Dermis blood vessel endothelial cell (primary cell): ENCODE measurements at places on chromosomes 7 and 10. TPM values are rescaled to one million over a fixed set of nuclear protein-coding genes. Genes with fewer than 3 reads are reported as not detected.

GRCh38 chr7:28626624-28627262 lies 214.4 kb downstream of the CREB5 start:
- DNase-seq = peak; percentile 59

- DNase-seq = no peak
Observed at GRCh38 chr10:129919358-129919757, 44.7 kb downstream of the EBF3 start.

DNA sequence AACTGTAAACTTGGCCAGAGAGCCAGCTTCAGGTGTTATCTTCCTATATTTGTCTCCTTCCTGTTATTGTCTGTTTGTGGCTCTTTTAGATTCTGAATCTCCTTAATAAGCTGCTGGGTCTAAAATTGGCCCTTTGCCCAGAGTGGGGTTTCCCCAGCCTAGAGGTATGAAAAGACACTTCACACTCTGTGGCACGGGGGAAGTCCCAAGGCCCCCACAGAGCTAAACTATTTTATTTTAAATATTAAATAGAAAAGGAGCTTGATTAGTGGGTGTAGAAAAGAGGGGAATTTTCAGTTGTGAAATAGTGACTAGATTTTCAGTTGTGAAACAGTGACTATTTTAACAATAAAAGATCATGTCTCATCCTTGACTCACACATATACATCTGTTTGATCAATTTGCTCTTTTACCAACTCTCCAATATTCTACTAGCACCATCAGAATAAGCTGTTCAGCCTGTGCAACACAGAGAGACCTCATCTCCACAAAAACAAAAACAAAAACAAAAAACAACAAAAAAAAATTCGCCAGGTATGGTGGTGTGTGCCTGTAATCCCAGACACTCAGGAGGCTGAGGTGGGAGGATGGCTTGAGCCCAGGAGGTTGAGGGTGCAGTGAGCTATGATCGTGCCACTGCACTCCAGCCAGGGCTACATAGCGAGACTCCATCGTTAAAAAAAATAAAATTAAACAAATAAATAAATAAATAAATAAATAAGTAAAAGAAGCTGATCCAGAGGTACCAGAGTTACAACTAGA lies 24.9 kb upstream of the ADO start:
- peak; percentile 41 for DNase-seq

GRCh38 chr7:156578978-156579430 lies 61.6 kb upstream of the RNF32 start:
- no peak for DNase-seq

- DNase-seq = no peak
Observed at GRCh38 chr10:132884041-132884440, 58.3 kb downstream of the CFAP46 start.

DNA sequence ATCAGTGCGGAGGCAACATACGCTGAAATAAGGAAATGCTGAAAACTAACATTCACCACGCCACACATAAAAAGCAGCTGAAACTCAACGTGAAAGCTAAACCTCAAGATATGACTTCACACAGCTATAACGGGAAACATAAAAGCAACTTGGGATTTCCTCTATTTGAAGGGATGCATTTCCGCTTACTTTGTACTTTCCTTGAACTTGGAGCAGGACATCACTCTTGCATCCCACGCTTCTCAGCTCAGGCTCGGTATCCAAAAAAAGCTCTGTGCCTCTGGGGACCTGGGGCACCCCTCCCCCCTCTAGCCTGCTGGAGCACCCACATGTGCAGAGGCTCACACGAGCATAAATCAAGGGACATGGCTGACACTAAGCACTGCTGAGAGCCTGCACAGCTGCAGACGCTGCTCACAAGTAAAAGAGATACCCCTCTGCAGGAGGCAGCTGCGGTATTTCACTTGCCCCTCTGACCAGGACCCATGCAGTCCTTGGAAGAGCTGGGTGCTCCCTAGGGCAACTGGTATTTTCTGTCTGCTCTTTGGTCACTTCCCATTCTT lies 34.2 kb downstream of the PARD3 start:
- DNase-seq = peak; percentile 66

- DNase-seq = no peak
Observed at GRCh38 chr10:86684331-86685097, 16.2 kb downstream of the LDB3 start.

GRCh38 chr10:84583501-84583900 lies 255.1 kb downstream of the CCSER2 start:
- no peak for DNase-seq

DNA sequence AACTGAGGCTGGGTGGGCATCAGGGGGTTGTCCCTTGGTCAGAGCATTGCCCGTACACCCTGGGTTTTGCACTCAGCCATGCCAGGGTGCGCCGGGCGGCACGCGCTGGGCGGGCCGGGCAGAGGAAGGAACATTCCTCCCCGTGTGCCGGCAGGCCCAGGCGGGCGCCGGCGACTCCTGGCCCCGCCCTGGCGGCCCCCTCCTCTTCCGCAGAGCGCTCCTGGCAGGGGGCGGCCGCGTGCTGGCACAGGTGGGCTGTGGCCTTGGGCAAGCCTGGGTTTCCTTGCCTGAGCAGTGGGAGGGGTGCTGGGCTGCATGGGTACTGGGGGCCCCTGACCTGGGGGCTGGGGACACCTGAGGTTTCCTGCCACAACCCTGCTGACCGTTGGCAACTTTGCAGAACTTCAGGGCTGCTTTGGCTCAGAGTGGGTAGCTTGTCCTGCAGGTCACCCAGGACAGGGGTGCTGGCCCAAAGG lies 3.9 kb downstream of the LFNG start:
- no peak for DNase-seq

- DNase-seq = no peak
Observed at GRCh38 chr7:102117743-102118142, 168.9 kb upstream of the SH2B2 start.

DNA sequence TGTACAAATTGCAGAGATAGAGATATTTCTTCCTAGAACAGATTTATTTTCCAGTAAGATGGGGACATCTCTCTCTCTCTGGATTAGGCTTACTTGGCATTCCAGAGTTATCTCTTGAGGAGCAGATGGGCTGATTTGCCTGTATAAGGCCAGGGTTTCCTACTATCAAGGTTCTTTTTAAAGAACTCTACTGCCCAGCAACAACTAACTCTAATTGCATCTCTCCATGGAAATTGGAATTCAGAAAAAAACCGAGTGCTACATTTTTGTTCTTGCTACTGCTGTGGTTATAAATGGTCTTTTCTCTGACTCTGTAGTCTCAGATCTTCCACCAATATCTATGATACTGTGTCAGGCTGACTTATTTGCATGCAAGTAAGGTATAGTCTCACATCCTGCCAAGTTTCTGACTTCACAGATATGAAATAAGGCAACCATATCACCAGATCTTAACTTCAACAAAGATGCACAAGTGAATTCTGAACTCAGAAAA lies 161.1 kb downstream of the CRPPA start:
- no peak for DNase-seq

- DNase-seq = peak; percentile 63
Observed at GRCh38 chr10:78575400-78575799, 493.4 kb upstream of the ZMIZ1 start.

DNA sequence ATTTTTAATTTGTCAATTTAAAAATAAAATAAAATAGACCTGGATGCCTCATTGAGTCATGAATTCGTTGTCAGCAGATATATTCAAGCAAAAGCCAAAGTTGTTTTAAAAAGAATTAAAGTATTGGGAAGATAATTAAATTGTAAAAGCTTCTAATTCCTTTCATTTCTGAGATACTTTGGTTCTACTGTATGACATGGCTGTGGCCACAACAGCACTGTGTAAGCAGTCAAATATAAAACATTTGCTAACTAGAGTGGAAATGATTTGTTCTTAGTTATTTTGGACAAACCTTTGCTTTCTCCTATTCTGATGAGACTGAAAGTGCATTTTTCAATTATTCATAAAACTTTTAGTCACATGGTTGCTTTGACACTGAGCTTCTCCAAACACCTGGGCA lies 143.6 kb upstream of the FAM13C start:
- DNase-seq = no peak

DNA sequence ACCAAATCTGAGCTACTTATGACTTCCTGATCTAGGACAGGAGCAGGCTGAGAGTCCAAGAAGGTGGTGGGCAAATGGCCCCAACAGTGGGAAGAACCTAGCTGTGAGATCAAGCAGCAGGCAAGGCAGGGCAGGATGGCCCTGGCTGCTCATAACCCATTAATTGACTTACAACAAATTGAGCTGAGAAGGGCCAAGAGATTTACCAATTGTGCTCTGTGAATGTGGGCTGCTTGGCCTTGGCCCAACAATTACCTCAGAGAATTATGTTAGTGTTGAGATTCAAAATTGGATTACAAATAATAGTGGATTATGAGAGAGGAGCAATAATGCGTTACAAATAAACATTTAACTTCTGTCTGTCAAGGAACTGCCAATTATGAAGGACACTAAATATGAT lies 956.5 kb downstream of the KCNMA1 start:
- DNase-seq = no peak

DNA sequence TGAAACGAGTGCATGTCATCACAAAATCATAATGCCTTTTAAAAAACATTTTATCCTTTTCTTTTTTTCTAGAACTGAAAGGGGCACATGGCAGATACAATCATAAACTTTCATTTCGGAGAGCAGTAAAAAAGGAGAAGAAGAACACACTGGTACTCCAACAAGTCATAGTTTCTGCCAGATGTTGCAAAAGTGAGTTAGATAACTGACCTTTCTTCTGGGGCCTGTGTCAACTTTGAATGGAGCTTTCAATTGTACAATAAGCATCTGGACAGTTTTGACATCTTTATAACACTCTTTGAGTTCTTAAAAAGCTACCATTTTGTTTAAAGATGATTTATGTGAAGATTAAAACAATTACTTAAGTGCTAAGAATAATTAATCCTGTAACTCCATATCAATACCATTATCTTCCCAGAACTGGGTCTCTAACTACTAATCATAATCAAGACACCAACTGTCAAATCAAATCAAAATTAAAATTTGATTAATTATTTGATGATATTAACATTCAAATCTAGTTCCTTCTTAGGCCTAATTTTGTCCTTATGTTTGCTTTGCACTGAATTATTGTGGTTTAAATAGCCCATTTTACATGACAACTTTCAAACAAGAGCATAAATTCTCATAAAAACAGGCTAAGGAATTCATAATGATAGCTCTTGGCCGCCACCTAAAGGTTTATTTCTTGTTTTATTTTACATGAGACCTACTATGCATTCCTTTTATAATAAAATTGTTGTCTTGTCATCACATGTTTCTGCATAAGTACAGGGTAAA lies 19.5 kb upstream of the ITGB8 start:
- peak; percentile 60 for DNase-seq

DNA sequence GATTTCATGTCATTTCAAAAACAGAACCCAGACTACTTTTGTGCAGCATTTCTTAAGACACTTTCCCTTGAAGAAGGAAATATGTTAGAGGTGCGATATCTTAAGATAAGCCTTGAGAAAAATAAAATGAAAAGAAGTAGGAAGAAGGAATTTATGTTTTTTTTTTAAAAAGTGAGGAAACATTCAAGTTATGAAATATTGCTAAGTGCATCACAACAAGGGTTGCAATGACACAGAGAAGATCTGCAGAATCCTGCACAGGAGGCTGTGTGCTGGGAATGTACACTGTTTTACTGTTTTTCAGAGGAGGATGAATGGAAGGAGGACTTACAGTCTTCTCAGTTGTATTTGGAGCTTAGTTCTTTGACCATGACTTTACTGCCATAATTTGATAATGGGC lies 79.8 kb upstream of the NME8 start:
- no peak for DNase-seq

DNA sequence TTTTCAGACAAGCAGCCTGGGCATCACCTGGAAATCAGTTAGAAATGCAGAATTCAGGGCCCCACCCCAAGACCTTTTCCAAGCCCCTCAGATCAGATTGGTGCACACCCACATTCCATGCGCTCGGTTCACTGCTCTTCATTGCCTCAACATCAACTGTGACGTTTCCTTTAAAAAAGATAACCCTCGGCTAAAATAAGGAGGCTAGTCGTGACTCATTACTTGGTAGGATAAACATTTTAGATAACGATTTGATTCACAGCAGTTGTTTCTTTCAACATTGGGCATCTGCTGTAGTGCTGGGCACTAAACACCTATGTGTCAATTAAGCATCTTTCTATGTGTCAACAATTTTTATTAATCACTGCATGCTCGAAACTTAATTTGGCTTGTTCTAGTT lies 191.1 kb upstream of the LRGUK start:
- DNase-seq = no peak

DNA sequence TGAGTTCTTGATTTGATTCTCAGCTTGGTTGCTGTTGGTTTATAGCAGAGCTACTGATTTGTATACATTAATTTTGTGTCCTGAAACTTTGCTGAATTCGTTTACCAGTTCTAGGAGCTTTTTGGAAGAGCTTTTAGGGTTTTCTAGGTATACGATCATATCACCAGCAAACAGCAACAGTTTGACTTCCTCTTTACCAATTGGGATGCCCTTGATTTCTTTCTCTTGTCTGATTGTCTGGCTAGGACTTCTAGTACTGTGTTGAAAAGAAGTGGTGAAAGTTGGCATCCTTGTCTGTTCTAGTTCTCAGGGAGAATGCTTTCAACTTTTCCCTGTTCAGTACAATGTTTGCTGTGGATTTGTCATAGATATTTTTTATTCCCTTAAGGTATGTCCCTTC lies 86.2 kb downstream of the PLXDC2 start:
- DNase-seq = no peak

GRCh38 chr10:61592581-61592980 lies 70.1 kb upstream of the CABCOCO1 start:
- DNase-seq = peak; percentile 24

DNA sequence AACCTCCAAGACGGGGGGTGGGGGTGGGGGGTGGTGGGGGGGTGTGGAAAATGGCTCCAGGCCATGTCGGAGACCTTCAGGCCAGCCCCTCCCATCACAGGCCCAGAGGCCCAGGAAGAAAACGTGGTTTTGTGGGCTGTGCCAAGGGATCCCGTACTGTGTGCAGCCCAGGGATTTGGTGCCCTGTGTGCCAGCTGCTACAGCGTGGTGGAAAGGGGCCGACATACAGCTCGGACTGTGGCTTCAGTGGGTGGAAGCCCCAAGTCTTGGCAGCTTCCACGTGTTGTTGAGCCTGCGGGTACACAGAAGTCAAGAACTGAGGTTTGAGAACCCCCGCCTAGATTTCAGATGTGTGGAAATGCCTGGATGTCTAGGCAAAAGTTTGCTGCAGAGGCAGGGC lies 259.7 kb downstream of the HGF start:
- DNase-seq = no peak

HMX2 gene
- total RNA-seq = not detected in 2 replicates

CALML5 gene
- not detected in 2 replicates for total RNA-seq

AMZ1 gene
- under 0.01 TPM in 2 replicates for total RNA-seq

EPC1 gene
- total RNA-seq = 24.3 and 24.8 TPM in 2 replicates

CALHM1 gene
- total RNA-seq = not detected in 2 replicates

AASS gene
- total RNA-seq = 39.7 and 44.5 TPM in 2 replicates

ANKRD16 gene
- 5.8 and 7.0 TPM in 2 replicates for total RNA-seq

FAM170B gene
- total RNA-seq = not detected in 2 replicates
